ENCODE measurements at places on chromosomes 7 and 10.

DNA sequence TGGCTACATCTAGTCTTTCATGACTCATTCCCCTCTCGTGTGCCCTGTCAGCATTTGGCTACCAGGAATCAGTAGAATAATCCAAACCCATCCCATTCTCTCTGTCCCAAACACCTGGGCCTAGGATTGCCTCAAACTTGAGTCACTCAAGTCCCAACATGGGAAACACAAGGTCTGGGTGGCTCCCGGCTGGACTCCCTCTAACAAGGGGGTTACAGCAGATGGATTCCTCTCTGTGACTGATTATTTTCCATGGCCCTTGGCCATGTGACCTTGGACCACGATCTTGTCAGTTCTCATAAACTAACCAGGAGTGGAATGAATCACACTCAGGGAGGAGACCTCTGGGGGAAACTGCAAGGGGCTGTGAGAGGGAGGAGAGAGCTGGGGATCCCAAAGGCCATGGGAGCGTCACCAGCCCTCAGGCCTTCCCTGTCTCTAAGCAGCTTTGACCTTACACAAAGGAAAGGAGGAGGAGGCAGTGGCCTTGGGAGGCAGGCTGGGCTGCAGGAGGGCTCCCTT, 533.1 kb downstream of the KCNMA1 start:
- no peak for DNase-seq

GRCh38 chr7:130961128-130961601, 227.2 kb upstream of the KLF14 start:
- DNase-seq = peak; percentile 61

DNA sequence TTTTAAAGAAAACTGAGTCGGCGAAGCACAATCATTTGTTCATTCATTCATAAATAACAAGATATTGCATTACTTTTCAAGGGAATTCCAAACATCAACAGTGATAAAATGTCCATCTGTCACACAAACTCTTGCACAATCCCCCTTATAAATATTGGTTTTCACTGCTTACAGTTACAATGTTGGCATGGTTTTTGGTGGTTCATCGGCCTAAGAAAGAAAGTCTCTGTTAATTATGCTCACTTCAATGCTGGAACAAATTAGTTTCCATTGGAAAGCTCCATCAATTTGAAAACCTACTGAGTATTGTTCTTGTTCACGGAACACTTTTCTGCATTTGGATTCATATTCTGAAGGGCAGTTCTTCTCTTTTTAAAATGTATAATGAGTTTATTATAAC, 188.5 kb downstream of the JAZF1 start:
- no peak for DNase-seq

DNA sequence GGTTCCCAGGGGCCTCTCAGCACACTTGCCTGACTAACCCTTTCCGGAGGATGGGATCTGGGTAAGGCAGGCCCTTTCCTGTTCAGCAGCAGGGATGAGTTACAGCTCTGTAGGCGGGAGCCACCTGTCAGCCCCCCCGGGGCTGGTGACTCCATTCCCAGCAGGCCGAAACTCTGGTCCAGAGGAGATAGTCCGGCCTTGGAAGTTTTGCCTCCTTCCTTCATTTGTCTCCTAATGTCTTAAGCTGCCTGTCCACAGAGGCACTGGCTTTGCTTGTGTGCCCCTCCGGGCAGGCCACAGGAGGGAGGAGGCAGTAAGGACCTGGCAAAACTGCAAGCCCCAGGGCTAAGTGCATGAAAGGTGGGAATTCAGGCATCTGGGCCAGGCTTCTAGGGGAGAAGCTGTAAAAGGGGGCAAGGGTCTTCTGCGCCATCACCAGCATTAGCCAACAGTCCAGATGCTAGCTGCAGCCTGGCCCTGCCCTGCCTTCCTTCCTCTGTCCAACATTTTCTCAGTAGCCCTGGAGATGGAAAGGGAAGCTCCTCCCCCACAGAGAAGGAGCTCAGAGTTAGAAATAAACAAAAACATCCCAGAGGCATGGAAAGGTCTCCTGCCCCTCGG, 1.2 kb downstream of the ADIRF start:
- DNase-seq = no peak

DNA sequence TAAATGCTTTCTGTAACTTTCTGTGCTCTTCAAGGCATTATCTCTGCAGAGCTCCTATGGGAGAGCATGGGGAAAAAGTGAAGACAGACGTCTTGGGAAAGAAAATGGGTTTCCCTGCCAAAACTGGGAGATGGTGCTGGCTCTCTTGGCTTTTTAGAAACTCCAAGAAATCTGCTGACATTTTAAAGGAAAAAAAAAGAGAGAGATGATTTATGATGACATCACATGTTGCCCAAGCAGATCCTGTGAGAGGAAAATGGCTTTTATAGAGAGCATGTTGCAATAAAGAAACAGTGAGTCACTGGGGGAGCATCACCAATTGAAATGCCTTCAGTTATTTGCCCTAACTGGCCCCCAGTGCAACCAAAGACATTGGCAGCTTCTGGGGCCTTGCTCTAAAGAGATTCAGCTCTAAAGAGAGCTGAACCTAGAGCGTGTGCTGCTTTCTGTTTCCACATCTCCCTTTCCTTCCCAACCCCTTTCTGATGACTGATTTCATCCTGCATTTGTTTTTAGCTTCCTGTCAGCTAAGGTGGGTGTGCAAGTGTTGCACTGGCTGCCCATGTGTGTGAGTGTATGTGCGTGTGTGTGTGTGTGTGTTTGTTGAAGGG, 37.7 kb downstream of the LRMDA start:
- no peak for DNase-seq

DNA sequence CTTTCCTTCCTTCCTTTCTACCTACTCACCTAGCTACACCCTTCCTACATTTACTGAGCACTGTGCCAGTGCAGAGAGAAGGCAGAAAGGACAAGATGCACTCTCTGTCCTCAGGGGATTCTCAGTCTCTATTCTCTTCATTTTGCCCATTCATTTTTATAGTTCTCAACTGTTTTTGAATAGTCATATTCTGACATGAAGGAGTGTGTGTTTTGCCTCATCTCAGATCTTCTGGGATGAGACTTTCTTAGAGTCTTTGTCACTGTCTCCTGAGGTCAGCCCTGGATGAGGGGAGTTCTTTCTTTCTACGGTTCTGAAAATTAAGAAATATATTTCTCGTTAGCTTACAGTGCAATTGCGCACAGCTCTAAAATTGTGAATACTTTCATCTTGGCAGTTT, 21.3 kb downstream of the CLCN1 start:
- DNase-seq = no peak

- DNase-seq = peak; percentile 67
Observed at GRCh38 chr10:73908853-73909539, 1.9 kb upstream of the PLAU start.

GRCh38 chr10:17676919-17677318, 33.0 kb downstream of the STAM start:
- no peak for DNase-seq
